ENCODE measurements at places on chromosomes 13 and 19.
A peak's percentile ranks its signal among the peaks of the same experiment; 100 is the strongest.

GRCh38 chr13:33547035-33547434, 261.5 kb upstream of the STARD13 start:
- DNase-seq: no peak

- DNase-seq: no peak
Measured at GRCh38 chr13:44694291-44694690, 118.2 kb upstream of the TSC22D1 start.

DNA sequence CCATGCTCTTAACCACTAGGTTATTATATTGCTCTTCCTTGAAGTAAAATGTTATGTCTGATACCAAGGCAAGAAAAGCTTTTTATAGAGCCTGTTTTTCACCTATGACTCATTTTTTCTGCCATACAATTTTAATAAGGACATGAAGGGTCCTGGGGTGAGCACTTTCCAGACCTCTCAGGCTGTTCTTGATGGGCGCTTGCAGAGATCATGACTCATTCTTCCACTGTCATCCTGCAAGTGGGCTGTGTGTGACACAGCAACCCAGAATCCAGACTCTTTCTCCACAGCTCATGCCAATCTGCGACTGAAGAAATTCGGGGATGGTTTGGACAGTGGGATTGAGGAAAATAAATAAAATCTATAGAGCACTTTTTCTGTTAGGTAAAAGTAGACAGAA, 506.7 kb upstream of the NBEA start:
- DNase-seq: peak; percentile 47

GRCh38 chr19:33868076-33868735, 71.5 kb downstream of the KCTD15 start:
- DNase-seq: no peak

DNA sequence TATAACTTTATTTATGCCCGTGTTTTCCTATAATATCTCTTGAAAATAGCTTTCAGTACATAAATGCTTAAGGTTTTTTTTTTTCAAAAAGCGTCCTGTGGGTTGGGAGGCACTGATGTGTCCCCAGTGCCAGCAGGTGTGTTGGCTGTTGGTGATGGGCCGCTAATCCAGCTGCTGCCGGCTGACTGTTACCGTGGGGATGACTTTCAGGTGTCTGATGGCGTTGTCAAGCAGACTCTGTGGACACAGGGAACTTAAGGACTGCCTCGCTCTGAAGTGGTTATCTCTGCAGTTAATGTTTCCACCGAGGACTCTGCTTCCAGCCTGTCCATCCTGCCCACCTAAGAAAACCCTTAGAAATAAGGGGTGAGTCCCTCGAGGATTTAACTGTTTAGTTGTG, 94.5 kb downstream of the ANKRD10 start:
- DNase-seq: no peak

DNA sequence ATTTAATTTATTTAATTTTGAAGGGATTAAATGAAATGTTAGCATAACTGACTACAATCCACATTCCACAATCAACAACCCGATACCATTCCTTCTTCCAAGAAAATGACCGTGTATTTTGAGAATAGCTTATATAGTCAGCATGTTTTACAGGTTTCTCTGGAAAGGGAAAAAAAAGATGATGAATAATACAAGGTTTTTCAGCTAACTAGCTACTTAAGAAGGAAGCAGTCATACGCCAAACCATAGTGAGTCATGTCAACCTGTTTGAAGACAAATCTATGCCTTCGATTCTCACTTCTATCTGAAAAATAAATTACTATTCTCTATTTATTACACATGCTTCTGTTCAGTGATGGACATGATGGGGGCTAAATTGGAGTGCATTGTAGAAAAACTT, 258.6 kb downstream of the EFNB2 start:
- peak; percentile 27 for DNase-seq

GRCh38 chr19:46478356-46478986, 7.1 kb upstream of the PNMA8A start:
- no peak for DNase-seq

DNA sequence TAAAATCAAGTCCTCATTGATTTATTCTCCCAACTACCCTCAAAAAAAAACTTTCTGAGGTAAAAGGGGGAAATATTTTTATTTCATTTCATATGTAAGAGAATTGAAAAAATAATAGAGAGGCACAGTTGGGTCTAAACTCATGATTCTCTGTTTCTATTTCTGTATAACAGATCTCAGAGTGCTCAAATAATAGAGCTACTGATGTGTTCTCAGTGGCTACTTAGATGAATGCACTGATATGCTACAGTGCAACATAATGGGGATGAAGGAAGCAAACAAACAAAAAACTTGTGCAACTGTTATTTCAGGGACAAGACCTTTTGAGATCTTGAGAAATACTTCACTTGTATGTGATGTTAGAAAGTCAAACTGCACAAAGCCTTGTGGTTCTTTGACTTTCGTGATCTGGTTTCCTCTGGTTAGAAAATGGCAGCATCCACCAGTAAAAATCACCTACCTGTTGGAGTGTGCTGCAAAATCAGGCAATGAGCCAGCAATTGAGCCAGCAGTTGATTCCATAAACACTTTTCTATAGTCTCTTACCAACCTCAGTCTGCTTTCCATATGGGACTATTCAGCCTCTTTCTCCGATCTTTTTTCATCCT, 9.7 kb upstream of the DACH1 start:
- DNase-seq: no peak

GRCh38 chr13:113586661-113587479, 2.3 kb downstream of the TFDP1 start:
- DNase-seq: no peak

DNA sequence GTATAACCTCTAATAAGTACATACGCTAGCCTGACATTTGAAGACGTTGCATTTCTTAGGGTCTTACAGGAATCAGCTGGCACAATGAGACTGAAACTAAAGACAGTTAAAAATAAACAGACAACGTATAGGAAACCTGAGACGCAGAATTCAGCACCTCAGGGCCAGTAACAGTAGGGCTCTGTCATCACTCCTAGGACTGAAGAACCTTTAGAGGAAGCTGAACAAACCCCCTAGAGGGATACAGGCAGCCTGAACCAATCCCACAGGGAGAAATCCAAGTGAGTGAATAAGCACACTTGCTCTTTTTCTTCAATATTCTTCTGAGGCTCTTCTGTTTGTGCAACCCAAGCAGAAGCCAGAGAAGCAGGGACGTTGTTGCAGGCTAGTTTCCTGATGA, 53.9 kb upstream of the KLHL1 start:
- no peak for DNase-seq

All from AG09309 (cell line).